ENCODE measurements at places on chromosomes 2 and 18. TPM values are rescaled to one million over a fixed set of nuclear protein-coding genes. Genes with fewer than 3 reads are reported as not detected.

The EPAS1 gene
- 14.8 TPM for total RNA-seq

The TUBB8B gene
- not detected for total RNA-seq

The DUSP28 gene
- 6.4 TPM for total RNA-seq

The SLC14A1 gene
- 0.34 TPM for total RNA-seq

The TOGARAM2 gene
- total RNA-seq = 0.75 TPM

The ITGA6 gene
- total RNA-seq = 67.5 TPM

The OTOS gene
- total RNA-seq = not detected

The GULP1 gene
- total RNA-seq = 32.2 TPM
